T47D (cell line): ENCODE measurements at places on chromosomes 6 and 20.

DNA sequence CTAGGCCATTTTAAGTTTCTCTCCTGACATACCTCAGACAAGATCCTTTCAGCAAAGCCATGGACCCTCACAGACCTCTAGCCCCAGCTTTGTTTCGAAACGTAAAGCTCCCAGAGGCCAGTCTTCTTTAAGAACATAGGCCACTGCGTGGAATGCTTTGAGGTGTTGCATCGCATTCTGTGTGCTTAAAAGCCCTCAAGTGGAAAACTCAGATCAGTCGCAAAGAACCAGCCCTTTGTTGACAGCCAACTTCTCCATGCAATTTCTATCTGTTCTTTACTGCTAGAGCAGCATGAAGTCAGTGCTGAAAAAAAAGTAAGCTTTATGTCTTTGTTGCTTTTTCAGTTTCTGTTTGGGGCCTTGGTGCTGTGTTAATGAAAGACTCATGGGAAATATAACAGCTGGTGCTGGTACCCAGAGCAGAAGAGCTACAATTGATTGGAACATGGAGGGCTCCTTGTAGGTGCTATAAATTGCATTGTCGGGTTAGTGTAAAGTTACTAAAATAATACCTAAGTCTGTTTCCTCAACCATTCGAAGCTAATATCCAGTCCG, 142.6 kb downstream of the MAP3K7 start:
- no peak for DNase-seq

GRCh38 chr20:15700147-15700765, 873.0 kb downstream of the KIF16B start:
- DNase-seq = peak; percentile 4

GRCh38 chr6:151229401-151230276, 10.1 kb upstream of the AKAP12 start:
- no peak for DNase-seq

DNA sequence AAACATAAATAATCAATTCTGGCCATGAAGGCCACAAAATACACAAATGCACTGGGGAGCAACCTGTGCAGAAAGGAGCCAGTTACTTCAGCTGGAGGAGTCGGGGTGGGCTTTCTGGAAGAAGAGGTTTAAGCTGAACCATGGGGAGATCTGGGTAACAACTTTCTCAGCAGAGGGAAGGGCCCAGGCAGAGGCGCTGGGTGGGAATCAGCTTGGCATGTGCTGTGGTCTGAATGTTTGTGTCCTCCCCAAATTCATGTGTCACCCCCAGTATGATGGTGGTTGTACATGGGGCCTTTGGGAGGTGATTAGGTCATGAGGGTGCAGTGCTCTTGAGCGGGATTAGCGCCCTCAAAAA, 107.9 kb downstream of the SYCP2 start:
- DNase-seq = no peak

DNA sequence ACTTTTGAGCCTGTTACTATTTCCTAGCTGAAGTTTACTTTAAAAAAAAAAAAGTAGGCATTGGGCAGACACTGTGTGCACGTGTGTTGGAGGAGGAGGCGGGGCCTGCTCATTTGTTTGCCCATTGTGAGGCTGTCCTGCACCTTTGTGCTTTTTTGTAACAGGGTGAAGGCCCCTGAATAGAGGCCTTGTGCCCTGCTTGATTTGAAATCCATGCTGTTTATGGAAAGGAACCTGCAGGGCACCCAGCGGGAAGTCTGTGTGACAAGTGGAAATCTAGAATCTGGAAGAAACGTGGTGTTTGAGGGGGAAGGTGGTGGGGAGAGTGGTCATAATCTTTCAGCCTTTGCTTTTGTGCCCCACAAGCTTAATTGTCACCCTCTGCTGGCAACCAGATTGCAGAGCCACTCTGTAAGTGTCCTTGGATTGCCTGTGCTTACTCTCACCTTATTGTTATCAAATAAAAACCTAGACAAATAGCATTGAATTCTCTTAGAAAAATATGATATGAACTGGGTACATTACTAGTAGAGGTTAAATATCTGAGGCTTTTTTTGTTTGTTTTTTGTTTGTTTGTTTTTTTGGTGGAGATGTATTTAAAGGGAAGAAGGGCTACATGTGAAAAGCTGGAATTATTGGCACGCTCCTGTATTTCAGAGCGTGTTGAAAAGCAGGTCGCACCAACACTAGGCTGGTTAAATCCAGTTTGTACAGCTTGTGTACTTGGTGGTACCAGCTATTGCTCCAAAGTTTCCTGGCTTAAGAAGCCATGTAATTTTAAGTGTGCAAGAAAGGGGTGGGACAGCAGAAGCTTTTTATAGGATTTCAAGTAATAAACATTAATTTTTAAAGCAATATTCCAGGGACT, 156.3 kb downstream of the ARID1B start:
- DNase-seq = peak; percentile 73

- DNase-seq = no peak
Observed at GRCh38 chr20:42742926-42743325, 446.8 kb downstream of the PTPRT start.

- DNase-seq = no peak
Observed at GRCh38 chr20:35286077-35286898, 1.7 kb upstream of the EIF6 start.

DNA sequence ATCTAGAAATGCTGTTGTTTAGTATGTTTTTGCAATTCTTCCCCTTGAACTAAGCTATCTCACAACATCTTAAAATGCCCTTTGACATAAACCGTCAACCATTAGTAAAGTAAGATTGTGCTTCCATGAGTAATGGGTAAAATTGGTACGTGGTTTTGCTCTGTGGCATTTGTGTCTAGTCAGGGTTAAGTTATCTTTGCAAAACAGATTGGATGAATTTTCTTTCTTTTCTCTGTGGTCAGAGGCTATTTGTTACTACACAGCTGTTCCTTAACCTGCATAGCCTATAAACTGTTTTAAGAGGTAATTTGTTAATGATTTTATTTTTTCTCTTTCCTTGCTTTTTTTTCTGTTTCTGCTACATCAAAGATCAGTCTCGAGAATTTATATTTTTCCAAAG, 75.4 kb downstream of the RPP40 start:
- DNase-seq = no peak

- DNase-seq = no peak
Observed at GRCh38 chr20:61414455-61414991, 162.5 kb downstream of the CDH4 start.

DNA sequence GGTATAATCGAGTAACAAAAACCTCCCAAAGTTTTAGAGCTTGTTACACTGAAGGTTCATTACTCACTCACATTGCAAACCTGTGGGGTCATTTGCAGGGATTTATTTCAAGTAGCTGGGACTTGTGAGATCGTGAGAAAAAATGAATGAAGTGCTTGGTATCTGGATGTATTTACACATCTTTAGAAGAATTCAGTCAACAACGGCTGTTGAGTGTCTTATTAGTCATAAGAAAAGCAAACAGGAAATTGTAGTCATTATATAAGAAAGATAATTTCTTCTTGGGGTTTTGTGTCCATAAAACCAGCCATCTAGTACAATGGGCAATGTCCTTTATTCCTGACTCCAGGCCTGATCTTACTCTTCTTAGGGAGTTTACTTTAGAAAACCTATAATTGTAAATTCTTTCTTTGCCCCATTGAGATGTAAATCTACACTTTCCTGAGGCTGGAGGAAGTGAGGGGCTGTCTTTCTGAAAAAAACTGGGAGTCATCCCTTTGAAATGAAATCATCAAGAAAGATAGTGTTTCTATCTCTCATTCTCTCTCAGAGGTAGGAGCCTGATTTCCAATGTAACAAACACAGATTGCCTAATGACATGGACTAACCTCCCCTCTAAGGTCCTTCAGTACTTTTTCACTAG, 202.5 kb upstream of the ASCC3 start:
- peak; percentile 58 for DNase-seq

GRCh38 chr6:52616059-52616690, 39.3 kb upstream of the TRAM2 start:
- DNase-seq = no peak

GRCh38 chr6:155791186-155791585, 335.5 kb upstream of the NOX3 start:
- DNase-seq = no peak

- no peak for DNase-seq
Observed at GRCh38 chr20:49543071-49543857, 24.7 kb downstream of the PTGIS start.

DNA sequence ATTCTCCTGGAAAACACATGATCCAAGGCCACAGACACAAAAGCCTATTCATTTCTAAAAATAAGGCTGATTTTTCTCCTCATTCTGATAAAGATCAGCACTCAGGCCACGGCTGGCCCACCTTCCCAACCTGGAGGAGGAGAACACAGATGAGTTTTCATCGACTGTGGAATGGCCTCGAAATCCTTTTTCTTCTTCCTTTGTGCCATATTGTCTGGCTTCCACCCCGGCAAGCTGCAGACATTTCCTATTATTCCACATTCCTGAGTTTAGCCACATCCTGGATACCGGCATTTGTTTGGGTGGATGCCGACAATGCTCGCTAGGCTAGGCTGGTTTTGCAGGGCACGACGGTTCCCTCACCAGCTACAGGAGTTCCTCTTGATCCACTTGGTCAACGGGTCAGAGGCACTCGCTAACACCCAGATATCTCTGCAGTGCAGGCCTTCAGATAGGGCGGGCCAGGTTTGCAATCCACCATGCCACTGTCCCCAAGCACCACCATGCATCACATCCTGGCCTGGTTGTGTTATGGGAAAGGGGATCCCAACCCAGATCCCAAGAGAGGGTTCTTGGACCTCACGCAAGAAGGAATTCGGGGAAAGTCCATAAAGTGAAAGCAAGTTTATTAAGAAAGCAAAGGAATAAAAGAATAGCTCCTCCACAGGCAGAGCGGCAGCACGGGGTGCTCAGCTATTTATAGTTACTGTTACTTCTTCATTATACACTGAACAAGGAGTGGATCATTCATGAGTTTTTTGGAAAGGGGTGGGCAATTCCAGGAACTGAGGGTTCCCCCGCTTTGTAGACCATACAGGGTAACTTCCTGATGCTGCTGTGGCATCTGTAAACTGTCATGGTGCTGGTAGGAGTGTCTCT, 4.2 kb upstream of the CTSZ start:
- no peak for DNase-seq

DNA sequence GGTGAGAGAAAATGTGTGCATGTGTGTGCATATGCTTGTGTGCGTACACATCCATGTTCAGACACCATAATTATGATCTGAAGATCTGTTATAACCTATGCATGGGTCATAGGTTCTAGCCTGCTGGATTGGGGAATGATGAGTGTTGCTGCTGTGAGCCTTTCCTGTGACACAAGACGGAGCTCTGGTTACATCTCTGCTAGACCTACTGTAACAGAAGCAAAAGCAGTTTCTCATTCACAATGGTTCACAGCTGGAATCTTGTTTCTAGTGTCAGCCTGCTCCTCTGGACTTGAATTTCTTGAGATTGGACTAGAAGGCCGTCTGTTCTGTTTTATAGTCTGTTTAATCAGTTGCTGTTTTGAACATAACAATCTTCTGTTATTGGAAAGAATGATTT, 40.1 kb downstream of the DEFB114 start:
- DNase-seq = peak; percentile 46

DNA sequence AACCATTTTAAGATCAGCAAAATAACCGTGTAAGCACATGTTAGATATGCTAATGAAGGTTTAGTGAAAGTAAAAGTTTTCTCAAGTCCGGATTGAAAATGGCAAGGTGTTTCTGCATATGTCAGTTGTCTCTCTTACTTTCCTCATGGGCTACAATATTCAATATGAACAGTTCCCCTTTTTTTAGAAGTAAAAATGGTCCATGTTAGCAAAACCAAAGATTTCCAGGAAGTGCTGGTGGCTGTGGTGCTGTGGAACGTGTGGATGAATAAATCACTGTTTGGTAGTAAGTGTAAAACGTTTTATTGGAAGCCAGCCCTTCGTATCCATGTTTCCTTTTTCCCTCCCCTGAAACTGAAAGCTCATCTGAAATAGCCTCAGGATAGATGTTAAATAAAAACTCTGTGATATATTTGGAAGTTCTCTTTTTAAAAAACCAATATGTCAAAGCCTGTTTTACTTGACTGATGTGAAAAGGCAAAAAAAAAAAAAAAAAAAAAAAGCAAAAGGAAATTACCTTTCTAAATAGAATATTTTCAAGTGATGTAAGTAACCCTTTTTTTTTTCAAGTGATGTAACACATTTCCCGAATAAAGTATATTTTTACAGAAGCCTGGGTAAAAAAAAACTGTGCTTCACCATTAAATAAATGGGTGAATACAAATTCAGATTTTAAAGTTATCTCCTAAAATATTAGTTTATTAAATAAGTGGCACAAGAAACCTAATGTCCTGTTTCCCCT, 41.9 kb downstream of the PLEKHG1 start:
- no peak for DNase-seq

GRCh38 chr6:36843170-36843569, 3.9 kb upstream of the CPNE5 start:
- no peak for DNase-seq

GRCh38 chr20:872855-873520, 39.5 kb downstream of the FAM110A start:
- DNase-seq = peak; percentile 32

DNA sequence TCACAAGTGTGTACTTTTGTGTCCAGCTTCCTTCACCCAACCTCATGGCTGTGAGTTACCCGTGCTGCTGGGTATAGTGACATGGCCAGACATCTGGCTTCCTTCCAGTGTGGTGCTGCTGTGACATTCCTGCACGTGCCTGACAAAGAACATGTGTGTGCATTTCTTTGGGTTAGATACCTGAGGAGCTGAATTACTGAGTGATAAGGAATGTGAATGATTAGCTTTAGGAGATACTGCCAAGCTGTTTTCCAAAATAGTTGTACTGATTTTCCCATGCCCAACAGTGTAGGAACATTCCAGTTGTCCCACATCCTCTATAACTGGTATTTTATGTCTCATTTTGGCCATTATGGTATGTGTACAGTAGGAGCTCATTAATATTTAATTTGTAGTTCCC, 132.5 kb downstream of the PREX1 start:
- no peak for DNase-seq

GRCh38 chr20:18578581-18578980, 9.3 kb upstream of the DTD1 start:
- no peak for DNase-seq

DNA sequence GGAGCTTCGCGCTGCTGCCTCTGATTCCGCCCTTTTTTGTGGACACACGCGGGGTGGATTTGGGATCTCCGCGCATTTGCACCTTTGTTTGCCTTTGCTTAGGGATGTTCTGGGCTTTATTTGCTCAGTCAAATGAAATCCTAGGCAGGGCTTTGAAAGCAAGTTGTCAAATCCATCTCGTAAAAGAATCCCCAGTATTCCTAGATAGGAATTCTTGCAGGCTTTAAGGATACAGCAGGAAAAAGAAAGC, 453 bp downstream of the CEP57L1 start:
- no peak for DNase-seq

- no peak for DNase-seq
Observed at GRCh38 chr6:85449818-85450759, at the start of gene NT5E. Gene NT5E, plus strand, starts transcription at chr6:85450083. Its CDS starts 57 bp downstream, at chr6:85450140.

- no peak for DNase-seq
Observed at GRCh38 chr6:139597771-139598755, 223.6 kb upstream of the CITED2 start.
